ENCODE measurements at places on chromosomes 4 and X.

DNA sequence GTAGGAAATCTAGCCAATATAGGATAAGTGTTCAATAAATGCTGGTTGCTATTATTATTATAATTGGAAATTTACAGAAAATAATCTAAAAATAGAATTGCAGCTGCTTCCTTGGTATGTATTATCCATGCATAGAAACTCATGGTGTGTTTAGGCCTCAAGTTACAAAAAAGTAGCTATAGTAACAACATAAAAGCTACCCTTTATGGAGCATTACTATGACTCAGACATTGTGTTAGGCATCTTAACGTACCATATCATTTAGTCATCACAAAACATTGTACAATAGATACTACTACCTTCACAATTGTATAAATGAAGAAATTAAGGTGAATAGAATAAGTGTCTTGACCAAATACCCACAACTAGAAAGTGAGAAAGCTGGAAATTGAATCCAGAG, 126.9 kb upstream of the NRK start:
- no peak for DNase-seq

GRCh38 chrX:37905436-37906147, 58.2 kb upstream of the DYNLT3 start:
- no peak for DNase-seq

GRCh38 chr4:85243857-85244256, 231.1 kb upstream of the ARHGAP24 start:
- DNase-seq = no peak

- DNase-seq = no peak
Observed at GRCh38 chr4:74056114-74056857, 17.8 kb upstream of the CXCL3 start.

- DNase-seq = no peak
Observed at GRCh38 chrX:24151513-24151912, 2.0 kb downstream of the ZFX start.

GRCh38 chr4:28436191-28437080, 1575.8 kb downstream of the STIM2 start:
- DNase-seq = no peak

- no peak for DNase-seq
Observed at GRCh38 chr4:77579406-77580076, 26.1 kb upstream of the CXCL13 start.

DNA sequence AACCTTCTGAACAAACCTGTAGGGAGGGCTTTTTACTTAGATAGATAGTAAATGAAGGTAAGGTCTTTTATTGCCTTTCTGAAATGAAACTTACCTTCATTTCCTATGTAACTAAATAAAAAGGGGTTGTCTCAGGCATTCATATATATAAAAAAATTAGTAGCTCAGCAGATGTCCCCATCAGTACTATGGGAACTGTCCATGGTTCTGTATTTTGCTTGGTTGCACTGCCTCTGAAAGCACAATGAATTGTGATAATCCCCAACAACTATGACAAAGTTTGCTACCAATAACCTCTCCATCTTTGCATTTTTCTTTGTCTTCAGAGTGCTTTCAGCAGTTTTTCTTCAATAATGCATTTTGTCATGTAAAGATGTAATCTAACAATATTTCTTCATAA, 222.4 kb downstream of the SLIT2 start:
- DNase-seq = no peak

DNA sequence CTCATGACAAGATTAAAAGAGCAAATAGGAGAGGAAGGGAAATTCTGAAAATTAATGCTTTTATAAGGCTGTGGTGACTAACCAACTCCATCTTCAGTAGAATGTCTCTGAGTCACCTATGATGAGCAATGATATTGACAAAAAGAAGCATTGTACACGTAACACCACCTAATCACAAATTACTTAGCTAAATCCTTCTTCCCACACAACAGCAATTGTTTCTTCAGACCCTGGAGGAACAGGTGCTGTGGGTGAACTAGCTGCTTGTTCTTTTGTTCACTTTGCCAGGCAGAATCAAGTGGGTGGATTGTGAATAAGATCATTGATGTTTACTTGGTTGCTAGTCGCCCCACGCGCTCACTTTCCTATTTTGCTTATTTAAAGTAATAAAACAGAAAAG, 315.5 kb downstream of the CAMK2D start:
- no peak for DNase-seq

- no peak for DNase-seq
Observed at GRCh38 chr4:119184128-119184527, 28.4 kb upstream of the USP53 start.

GRCh38 chrX:57104406-57104805, 16.9 kb downstream of the SPIN2B start:
- DNase-seq = no peak

DNA sequence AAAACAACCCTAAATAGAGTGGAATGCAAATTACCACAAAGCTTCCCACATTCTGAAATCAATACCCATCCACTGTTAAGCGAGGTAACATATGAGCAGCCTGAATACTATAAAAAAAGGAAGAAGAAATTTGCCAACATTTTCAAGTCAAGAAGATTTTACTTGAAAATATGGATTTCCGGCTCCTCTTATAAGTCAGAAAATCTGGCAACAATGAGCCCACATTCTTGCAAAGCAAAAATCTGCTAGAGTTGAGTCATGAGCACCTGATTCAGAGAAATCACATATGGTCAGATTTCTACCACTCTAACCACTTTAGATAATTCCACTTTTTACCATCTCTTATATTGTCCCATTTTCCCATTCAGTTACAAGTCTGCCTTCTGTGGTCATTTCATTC, 395.7 kb downstream of the DTHD1 start:
- no peak for DNase-seq

GRCh38 chr4:5722328-5722727, 11.3 kb downstream of the EVC start:
- DNase-seq = no peak

DNA sequence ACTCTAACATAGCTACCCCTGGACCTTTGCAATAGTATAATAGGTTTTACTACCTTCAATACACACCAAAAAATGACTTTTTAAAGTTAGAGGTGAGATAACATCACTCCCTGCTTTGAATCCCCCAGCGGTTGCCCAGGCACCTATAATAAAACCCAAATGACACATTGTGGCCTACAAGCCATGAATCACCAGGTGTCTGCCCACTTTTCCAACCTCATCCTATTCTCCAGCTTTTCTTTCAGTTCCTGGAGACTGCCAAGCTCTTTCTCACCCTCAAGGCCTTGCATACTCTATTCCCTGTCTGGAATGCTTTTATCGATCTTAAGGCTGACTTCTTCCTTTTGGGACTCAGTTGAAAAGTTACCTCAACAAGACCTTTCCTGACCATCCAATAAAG, 16.4 kb upstream of the PRSS48 start:
- no peak for DNase-seq

GRCh38 chr4:18930487-18930886, 908.9 kb upstream of the LCORL start:
- DNase-seq = no peak

GRCh38 chr4:115834441-115834840, 721.0 kb upstream of the NDST4 start:
- no peak for DNase-seq

DNA sequence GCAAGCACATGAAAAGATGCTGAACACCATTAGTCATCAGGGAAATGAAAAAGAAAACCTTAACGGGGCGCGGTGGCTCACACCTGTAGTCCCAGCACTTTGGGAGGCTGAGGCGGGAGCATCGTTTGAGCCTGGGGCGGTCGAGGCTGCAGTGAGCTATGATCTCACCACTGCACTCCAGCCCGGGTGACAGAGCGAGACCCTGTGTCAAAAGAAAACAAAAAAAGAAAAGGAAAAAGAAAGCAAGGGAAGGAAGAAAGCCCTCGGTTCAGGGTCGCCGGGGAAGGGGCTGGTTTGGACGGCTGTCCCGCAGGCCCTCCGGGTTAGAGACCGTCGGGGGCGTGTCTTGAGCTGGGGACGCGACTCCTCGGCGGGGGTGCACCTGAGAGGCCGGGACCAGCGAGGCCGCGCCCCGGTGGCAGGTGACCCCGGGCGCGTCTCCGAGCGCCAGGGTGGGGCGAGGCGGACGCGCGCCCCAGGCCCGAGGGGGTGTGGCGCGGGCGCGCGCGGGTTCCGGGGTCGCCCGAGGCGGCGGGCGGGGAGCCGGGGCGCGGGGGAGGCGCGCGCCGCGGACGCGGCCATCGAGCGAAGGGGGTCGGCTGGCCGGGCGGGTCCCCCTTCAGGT, 478 bp upstream of the PLXNA3 start:
- DNase-seq = no peak

DNA sequence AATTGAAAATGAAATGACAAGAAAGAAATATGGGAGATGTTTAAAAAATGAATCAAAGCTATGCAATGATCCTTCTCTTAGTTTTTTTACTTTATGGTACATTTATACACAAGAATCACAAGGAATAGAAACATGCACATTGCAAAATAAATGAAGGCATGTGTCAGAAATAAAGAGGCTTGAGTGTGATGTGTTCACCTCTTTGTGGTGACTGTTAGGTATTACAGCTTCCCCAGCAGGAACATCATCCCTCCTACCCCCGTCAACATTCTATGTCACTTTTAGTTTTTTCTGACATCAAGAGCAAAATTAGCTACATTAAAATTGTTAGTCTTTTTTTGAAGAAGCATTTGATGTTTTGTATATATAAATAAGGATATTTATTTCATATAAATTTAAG, 214.8 kb downstream of the SLC4A4 start:
- no peak for DNase-seq

- DNase-seq = no peak
Observed at GRCh38 chr4:109990261-109991257, 77.9 kb downstream of the EGF start.

DNA sequence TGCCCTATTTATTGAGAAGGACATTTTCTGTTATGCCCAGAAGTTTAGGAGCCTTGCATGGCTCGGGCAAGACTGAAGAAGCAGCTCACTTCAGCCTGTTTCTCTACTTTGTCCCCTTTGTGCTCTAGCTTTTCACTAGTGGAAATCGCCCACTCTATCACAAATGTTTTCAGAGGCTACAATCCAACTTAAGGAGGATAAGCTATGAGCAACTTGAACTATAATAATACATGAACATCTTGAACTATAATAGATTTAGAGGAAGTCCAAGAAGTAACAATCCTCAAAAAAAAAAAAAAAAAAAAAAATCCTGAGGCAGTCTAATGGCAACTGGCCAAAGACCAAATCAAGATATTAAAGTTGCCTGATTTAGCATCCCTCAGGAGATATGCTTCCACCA, 452.3 kb downstream of the IL1RAPL1 start:
- no peak for DNase-seq

- DNase-seq = no peak
Observed at GRCh38 chr4:10623241-10623640, 61.3 kb downstream of the CLNK start.

GRCh38 chr4:112731715-112732114, 94.8 kb downstream of the LARP7 start:
- DNase-seq = no peak

- no peak for DNase-seq
Observed at GRCh38 chrX:18875256-18875878, 108.5 kb downstream of the PHKA2 start.

DNA sequence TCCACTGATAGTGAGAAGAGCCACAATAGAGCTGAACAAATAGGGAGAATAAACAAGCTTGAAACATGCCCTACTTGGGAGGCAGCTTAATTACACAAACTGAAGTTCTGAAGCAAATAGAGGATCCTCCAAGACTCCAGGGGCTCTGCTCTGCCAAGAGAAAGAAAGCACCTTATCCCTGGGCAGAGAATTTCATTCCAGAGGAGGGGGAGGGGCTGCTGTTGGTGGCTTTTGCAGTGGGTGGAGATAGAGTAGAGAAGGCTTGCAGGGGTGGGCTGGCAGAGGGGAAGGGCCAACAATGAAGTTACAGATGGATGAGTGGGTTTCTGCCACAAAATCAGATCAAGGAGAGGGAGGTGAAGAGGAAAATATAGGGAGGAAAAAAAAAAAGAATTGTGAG, 1.0 kb upstream of the LPAR4 start:
- DNase-seq = no peak

DNA sequence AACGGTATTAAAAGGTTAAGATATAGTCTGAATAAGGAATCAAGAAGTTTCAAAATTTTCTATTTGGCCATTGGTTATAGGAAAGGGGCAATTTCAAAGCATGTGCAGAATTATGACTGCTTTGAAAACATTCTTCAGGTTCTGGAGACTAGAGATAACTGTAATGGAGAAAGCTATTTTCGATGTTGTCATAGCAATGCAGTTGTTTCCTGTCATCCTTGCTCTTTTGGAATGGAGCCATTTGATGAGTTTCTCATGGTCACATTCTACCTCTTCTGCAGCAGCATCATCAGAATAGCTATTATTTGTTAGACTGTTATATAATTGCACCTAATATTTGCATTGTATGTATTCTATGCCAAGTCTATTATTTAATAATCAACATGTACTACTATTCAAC, 368.2 kb upstream of the NR3C2 start:
- no peak for DNase-seq

DNA sequence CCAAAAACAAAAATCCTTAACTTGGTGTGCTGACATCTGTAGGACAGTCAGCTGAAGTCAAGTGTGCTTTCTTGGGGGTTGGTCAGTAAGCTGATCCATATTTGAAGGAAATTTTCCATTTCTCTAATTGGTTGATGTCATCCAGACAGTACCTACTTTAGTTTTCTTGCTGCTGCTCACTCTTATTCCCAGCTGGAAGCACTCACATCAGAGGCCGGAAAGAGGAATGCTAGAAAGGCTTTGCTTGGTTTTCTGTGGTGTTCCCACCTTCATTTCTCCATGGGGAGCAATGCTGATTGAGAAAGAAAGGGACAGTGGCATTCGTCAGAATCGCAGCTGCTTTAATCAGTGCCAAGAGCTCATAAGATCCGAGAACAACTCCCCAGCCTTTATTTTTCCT, 227.0 kb downstream of the C4orf33 start:
- no peak for DNase-seq

DNA sequence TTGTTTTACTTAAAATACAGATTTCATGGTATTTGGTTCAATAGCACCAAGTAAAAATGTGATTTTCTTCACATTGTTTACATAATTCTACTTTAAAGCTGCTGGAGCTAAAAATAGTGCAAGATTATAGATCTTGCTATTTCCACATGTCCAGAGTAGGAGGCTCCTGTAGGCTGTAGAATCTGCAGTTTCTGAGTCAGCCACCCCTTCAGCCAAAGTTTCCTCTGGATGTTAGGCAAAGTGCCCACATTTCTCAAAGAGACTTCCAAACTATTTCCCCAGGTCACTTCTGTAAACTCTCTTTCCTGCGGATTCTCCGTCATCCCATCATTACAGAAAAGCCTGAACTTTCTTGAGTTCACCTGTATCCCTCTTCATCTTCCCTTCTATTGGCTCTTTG, 342.5 kb upstream of the FSTL5 start:
- no peak for DNase-seq

- DNase-seq = no peak
Observed at GRCh38 chr4:74659576-74660411, 134.5 kb downstream of the BTC start.

DNA sequence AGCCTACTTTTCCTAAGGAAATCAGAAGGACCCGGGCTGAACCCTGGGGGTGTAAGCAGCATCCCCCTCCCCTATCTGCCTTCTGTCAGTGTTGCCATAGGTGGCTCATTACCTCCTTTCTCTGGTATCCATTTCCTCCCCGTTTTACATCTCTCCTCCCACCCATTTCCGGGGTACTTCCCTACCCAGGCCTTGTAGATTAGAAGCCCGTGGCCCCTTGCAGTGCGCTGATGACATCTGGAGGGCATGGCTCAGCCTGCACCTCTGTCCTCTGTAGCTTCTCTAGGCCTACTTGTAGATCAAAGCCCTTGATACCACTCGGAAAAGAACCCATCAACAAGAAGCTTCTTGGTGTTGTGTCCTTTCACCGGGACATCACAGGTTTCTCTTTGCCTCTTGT, 71.8 kb downstream of the NBDY start:
- no peak for DNase-seq
